ENCODE measurements at places on chromosomes 3 and 15. TPM values are rescaled to one million over a fixed set of nuclear protein-coding genes. Genes with fewer than 3 reads are reported as not detected.

- H3K4me3 ChIP-seq = no peak overlapping the region
- H3K27me3 ChIP-seq = no peaks in the 10 kb centered on the region
- no peak overlapping the region for H3K27ac ChIP-seq
- no peaks in the 10 kb centered on the region for H3K4me1 ChIP-seq
- no peaks in the 10 kb centered on the region for H3K36me3 ChIP-seq
These were observed 31.5 kb upstream of the MLF1 start for GRCh38 chr3:158539414-158540014.

- H3K27ac ChIP-seq = no peak overlapping the region
- no peak for DNase-seq
- H3K4me3 ChIP-seq = no peak overlapping the region
- H3K4me1 ChIP-seq = no peaks in the 10 kb centered on the region
These were observed 55.4 kb downstream of the ZNF148 start for GRCh38 chr3:125319765-125320164.

- peaks cover 9% of the 10 kb centered on the region for H3K36me3 ChIP-seq
- no peak overlapping the region for H3K4me3 ChIP-seq
- no peaks in the 10 kb centered on the region for H3K4me1 ChIP-seq
- no peak for DNase-seq
- no peaks in the 10 kb centered on the region for H3K27me3 ChIP-seq
These were observed 36.5 kb downstream of the FAM98B start for GRCh38 chr15:38490242-38490922.

AP3B2 gene
- 14.2 TPM for total RNA-seq

DNA sequence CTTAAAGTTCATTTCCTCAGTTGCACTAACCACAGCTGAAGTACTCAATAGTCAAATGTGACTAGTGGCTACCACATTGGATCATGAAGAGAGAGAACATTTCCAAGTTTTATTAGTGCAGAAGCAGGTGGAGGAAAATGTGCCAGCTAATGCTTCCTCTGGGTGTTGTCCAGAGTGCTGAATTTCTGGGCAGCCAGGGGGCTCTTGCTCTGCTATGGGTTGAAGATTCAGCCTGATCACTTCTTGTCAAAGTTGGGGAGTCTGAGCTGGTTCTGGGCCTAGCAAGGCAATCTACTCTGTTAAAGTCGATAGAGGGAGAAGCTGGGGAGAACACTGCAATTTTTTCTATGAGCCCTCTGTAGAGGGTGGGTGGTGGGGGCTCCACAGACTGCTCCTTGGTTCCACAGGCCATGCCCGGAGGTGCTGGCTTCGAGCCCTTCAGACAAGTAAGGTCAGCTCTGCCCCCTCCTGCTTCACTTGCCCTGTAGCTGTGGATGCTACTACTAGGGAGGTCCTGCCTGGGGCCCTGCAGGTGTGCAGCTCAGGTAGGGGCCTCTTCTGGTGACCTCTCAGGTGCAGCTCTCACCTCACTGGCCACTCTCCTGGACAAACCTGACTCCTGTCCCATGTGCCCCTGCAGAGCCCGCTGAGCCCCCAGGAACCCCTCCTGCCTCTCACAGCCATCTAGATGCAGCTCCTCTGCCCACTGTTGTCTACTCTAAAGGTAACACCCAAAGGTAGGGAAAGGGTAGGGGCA lies 8.2 kb downstream of the ALG3 start:
- H3K4me1 ChIP-seq = peaks cover 10% of the 10 kb centered on the region
- no peak overlapping the region for H3K4me3 ChIP-seq
- DNase-seq = no peak
- no peak overlapping the region for H3K27ac ChIP-seq
- no peaks in the 10 kb centered on the region for H3K27me3 ChIP-seq
- peaks cover 43% of the 10 kb centered on the region for H3K36me3 ChIP-seq

DNA sequence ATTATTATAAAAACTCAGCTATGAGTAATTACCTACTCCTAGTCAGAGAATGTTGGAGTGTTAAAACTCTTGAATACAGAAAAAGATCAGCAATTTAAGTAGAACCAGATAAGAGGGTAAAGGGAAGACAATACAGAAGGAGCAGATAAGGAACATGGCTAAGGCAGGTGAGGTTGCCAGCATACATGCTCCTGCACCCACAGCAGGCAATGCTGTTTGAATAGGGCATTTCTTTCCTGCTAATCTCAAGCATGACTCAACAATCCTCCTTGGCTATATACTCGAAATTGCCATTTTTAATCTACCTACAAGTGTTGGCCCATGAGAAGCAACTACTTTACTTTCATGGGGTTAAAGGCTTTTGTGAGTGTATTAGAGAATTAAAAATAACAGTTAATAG lies 494.5 kb downstream of the DIPK2A start:
- no peaks in the 10 kb centered on the region for H3K36me3 ChIP-seq
- no peaks in the 10 kb centered on the region for H3K27me3 ChIP-seq
- no peak for DNase-seq
- H3K4me1 ChIP-seq = no peaks in the 10 kb centered on the region
- no peak overlapping the region for H3K27ac ChIP-seq

FGD5 gene
- 41.8 TPM for total RNA-seq

DNA sequence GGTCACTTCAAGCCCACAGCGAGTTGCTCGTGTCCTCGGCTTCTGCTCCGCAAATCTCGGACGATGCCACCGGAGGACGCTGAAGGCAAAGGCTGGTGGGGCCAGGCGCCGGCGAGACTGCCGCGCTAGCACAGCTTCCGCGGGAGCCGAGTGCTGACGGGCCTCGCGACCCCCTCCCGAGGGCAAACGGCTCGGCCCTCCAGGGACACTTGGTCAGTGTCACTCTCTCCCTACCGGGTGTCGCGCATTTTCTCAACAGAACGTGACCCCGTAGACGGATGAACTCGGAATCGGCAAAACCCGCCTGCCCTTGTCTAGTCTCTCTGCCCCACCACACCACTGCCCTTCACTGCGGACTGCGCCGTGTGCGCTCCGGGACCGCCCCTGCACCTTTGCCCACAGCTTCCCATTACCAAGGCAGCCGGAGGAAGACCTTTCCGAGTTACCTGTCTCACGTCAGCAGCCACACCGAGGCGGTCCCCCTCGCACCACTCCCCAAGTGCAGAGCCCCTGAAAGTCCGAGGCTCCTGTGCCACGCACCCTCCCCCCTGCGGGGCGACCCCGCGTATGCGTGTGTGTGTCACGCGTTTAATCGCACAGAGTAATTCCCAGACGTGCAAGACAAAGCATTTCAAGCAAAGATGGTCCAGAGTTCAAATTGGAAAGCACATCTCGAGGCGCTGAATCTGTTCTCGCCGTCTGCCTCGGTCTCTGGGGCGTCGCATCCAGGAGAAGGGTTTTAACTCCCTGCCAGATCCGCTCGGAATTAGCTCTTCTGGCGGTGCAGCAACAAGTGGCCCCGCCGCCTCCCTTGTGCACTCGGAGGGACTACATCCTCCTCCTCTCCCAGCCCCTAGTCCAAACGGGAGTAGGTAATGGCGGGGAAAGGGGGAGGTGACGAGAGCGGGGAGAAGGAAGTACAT lies 245.0 kb upstream of the TOPAZ1 start:
- DNase-seq = no peak
- H3K27ac ChIP-seq = no peak overlapping the region
- H3K4me1 ChIP-seq = peaks cover 45% of the 10 kb centered on the region
- H3K27me3 ChIP-seq = peaks cover 83% of the 10 kb centered on the region
- no peaks in the 10 kb centered on the region for H3K36me3 ChIP-seq

- no peak overlapping the region for H3K27ac ChIP-seq
- no peak for DNase-seq
- H3K4me1 ChIP-seq = no peaks in the 10 kb centered on the region
- no peak overlapping the region for H3K4me3 ChIP-seq
- H3K27me3 ChIP-seq = no peaks in the 10 kb centered on the region
These were observed 42.6 kb upstream of the TMCO5A start for GRCh38 chr15:37891766-37892368.

GRCh38 chr3:24387000-24387399 lies 107.7 kb downstream of the THRB start:
- H3K27me3 ChIP-seq = no peaks in the 10 kb centered on the region
- no peak for DNase-seq
- H3K4me3 ChIP-seq = no peak overlapping the region
- no peaks in the 10 kb centered on the region for H3K36me3 ChIP-seq
- H3K27ac ChIP-seq = no peak overlapping the region

DNA sequence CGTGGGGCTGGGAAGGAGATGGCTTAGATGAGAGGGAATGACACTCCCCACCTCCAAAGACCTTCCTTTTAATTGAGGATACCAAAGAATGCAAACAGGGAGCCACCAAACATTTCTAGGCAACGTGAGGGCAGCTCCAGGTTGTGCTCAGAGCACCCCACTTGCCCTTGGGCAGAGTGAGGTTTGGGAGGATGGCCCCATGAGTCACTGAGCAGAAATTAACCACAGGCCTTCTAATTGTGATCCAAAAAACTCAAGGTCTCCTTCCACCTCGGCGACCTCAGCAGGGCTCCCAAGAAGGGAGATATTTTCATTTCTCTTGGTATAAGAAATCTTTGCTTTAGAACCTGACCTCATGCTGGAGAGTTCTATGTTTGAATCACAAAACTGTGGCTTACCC lies 305.0 kb upstream of the TPM1 start:
- H3K27ac ChIP-seq = no peak overlapping the region
- peaks cover 3% of the 10 kb centered on the region for H3K36me3 ChIP-seq
- no peaks in the 10 kb centered on the region for H3K4me1 ChIP-seq
- DNase-seq = no peak
- no peaks in the 10 kb centered on the region for H3K27me3 ChIP-seq

- no peaks in the 10 kb centered on the region for H3K4me1 ChIP-seq
- H3K4me3 ChIP-seq = no peak overlapping the region
- no peak for DNase-seq
- no peak overlapping the region for H3K27ac ChIP-seq
- no peaks in the 10 kb centered on the region for H3K36me3 ChIP-seq
- no peaks in the 10 kb centered on the region for H3K27me3 ChIP-seq
These were observed 70.2 kb upstream of the GADL1 start for GRCh38 chr3:30964612-30965011.

- H3K27me3 ChIP-seq = no peaks in the 10 kb centered on the region
- H3K36me3 ChIP-seq = no peaks in the 10 kb centered on the region
- H3K27ac ChIP-seq = no peak overlapping the region
- no peaks in the 10 kb centered on the region for H3K4me1 ChIP-seq
- H3K4me3 ChIP-seq = no peak overlapping the region
These were observed 26.9 kb upstream of the PLSCR2 start for GRCh38 chr3:146496251-146496650.

DNA sequence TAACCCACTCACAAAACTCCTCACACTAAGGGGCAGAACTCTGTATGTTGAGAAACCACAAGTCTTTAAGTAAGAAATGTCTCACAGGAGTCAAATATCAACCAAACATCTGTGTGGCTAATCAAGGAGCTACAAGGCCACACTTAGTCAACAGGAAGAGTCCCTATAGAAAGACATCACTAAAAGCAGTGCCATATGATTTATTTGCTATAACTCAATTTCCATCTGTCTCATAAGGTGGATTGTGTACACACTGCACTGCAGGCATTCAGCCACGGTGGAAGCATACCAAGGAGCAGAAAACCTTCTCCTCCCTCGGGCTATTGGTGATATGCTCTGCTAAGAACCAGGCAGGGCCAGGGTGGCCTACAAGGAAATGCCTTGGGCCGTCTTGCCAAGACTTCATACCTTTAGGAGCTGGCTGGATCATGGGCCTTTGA lies 197.6 kb upstream of the CFAP20DC start:
- no peaks in the 10 kb centered on the region for H3K36me3 ChIP-seq
- no peak for DNase-seq
- peaks cover 5% of the 10 kb centered on the region for H3K4me1 ChIP-seq
- no peak overlapping the region for H3K4me3 ChIP-seq

DNA sequence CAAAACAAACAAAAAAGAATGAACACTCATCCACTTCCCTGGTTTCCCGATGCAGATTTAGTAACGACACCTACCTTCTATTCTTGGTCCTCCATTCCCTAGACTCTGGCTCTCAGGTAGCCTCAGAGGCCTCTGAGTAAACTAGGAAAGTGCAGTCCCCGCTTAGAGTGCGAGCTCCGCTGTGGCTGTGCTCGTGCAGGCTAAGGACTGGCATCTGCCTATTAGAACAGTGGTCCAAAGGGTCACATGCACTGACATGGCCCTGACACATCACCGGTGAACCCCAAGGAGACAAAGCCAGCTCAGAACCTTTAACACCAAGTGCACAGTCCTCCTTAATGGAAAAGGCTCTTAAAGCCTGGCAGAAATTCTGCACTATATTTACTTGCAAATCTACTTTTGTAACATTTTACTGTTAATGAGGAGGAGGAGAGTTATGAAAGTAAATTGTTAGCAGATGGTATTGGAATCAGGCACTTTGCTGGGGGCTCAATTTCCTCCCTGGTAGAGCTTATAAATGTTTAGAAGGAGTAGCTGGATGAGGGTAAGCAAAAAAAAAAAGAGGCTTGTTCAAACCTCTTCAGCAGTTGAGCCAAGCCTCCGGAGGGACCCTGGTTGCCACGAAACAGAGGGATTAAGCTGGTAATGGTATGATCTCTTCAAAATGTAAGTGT lies 31.1 kb downstream of the VGLL4 start:
- no peak overlapping the region for H3K4me3 ChIP-seq
- H3K27ac ChIP-seq = peak overlapping the region; percentile 82
- H3K27me3 ChIP-seq = no peaks in the 10 kb centered on the region

DNA sequence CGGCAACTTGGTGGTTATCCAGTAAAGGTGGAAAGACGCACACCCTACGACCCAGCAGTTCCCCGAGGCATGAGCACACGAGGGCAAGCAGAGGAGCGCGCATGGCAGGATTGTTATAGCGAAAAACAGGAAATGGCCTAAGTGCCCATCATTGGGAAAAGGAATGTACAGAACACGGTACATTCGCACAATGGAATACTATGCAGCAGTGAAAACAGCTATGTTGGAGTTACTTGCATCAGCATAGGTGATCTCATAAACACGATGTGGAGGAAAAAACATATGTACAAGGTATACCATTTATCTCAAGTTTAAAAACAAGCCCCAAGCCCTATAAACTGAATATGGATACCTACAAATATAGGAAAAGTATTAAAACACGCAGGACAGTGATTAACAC lies 6.7 kb upstream of the LINGO1 start:
- no peak for DNase-seq
- no peaks in the 10 kb centered on the region for H3K36me3 ChIP-seq
- no peak overlapping the region for H3K27ac ChIP-seq
- H3K4me3 ChIP-seq = no peak overlapping the region
- H3K27me3 ChIP-seq = no peaks in the 10 kb centered on the region
- peaks cover 6% of the 10 kb centered on the region for H3K4me1 ChIP-seq

GRCh38 chr15:84778194-84778593 lies 29.8 kb downstream of the ZNF592 start:
- H3K27ac ChIP-seq = no peak overlapping the region
- no peak overlapping the region for H3K4me3 ChIP-seq
- no peaks in the 10 kb centered on the region for H3K27me3 ChIP-seq
- no peak for DNase-seq
- H3K36me3 ChIP-seq = peaks cover 40% of the 10 kb centered on the region

DNA sequence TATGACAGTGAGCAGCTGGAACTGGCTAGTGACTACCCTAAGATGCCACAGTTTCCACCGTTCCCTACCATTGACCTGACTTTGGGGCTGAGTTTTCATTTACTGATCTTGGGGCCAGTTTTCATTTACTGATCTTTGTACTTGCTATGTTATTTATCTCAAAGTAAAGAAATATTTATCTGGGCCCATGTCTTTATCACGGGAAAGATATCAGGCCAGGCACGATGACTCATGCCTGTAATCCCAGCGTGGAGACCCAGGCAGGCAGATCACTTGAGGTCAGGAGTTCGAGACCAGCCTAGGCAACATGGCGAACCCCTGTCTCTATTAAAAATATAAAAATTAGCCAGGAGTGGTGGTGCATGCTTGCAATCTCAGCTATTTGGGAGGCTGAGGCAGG lies 83.5 kb downstream of the EOMES start:
- H3K27me3 ChIP-seq = no peaks in the 10 kb centered on the region
- no peak overlapping the region for H3K4me3 ChIP-seq
- DNase-seq = no peak

CHRNA7 gene
- 1.3 TPM for total RNA-seq

GRCh38 chr3:34808287-34808686 lies 831.0 kb upstream of the ARPP21 start:
- DNase-seq = no peak
- H3K4me3 ChIP-seq = no peak overlapping the region
- no peaks in the 10 kb centered on the region for H3K27me3 ChIP-seq
- no peaks in the 10 kb centered on the region for H3K4me1 ChIP-seq
- H3K36me3 ChIP-seq = no peaks in the 10 kb centered on the region

Measured in tibial nerve (tissue), 4 donors.